ENCODE measurements at places on chromosomes 7 and 10.
A peak's percentile ranks its signal among the peaks of the same experiment; 100 is the strongest.

DNA sequence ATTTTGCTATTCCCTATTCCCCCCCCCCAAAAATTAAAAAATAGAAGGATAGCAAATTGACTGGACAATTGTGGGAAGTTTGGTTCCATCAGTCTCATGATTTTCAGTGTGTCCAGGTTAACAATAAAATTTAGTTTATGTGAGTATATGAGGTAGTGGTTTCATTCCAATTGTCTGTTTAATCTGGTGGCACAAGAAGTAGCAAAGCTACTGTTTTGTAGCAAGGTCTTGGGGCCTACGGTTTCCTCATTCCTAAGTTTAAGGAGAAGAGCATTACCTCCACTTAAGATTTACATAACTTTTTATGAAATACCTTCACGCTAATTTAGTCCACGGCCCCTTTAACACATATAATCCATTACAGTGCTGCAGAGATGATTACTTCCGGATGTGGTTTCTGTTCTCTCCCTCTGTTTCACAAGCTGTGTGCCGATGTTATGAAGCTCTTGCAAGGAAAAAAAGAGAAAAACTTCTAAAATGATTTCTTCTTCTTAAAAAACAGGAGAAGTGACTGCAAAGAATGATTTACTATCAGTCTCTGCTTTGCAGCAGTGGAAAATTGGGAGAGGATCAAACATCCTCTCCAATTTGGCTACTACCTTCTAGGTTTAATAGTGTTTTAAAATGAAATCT, 32.7 kb upstream of the NPVF start:
- DNase-seq = no peak

DNA sequence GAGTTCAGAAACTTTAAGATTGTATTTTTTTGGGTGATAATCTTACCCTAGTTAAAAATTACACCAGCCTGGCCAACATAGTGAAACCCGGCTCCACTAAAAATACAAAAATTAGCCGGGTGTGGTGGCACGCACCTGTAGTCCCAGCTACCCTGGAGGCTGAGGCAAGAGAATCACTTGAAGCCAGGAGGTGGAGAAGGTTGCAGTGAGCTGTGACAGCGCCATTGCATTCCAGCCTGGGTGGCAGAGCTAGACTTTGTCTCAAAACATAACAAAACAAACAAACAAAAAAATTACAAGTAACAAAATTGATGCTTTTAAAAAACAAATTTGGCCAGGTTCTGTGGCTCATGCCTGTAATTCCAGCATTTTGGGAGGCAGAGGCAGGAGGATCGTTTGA, 76.7 kb downstream of the ANKRD61 start:
- no peak for DNase-seq

DNA sequence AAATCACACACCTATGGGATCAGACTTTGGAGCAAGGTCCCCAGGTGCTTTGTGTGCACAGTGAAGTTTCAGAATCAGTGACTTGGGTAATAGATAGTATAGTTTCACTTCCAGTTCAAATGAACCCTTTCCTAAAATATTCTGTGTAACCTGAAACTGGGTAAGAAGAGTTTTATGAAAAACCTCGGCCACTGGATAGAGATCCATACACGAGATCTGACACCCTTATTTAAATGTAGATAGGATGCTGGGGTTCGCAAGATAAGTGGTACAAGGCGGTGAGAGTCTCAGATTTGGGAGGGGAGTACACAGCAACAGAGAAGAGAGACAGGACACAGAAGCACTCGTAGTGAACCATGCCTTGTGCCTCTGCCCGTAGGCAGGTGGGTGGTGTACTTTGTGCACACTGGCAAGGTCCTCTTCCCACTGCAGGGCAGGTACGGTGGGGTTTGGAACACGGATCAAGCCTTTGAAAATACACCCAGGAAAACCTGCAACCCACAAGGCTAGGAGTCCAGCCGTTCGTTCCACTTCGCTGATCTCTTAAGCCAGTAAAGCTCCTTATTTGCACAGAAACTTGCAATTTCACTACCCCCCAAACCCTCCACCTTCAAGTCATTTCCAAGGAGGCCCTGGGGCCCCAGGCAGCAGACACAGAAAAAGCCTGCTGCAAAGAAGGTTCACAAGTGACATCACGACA, 162.8 kb downstream of the USP6NL start:
- no peak for DNase-seq

DNA sequence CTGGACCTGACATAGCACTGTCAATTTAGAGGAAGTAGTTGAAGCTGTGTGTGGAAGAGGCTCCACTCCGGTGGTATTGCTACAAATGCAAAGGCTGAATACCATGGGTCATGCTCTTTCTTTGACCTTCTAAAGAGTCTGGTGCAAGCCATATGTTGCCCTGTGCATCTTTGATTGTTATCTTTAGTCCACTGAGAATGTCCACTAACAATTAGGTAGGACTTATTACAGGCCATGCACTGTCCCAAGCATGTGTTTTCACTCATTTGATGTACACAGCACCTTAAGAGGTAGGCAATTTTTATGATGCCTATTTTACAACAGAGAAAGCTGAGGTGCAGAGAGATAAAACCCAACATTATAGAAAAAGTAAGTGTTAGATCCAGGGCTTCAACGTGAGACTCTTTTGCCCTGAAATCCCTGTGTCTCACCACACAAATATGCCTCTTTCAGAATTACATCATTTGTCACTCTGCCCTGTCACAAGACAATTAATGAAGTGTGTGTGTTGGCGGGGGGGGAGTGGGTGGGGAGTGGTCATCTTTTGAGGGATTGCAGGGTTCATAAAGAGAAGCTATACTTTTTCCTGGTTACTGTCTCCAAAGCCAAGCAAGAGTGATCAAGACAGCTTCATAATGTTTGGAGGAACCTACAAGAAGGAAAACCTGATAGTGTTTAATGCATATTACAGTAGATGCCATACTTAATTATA, 637.6 kb upstream of the IGFBP3 start:
- no peak for DNase-seq

- no peak for DNase-seq
Observed at GRCh38 chr10:79927111-79927828, 21.6 kb downstream of the SFTPD start.

- no peak for DNase-seq
Observed at GRCh38 chr10:65891073-65891981, 1034.5 kb upstream of the LRRTM3 start.

GRCh38 chr10:59709395-59710125, at the start of gene SLC16A9:
Gene SLC16A9, minus strand, starts transcription at chr10:59709850. Its CDS starts 25,559 bp downstream, at chr10:59684291.
- peak; percentile 84 for DNase-seq

DNA sequence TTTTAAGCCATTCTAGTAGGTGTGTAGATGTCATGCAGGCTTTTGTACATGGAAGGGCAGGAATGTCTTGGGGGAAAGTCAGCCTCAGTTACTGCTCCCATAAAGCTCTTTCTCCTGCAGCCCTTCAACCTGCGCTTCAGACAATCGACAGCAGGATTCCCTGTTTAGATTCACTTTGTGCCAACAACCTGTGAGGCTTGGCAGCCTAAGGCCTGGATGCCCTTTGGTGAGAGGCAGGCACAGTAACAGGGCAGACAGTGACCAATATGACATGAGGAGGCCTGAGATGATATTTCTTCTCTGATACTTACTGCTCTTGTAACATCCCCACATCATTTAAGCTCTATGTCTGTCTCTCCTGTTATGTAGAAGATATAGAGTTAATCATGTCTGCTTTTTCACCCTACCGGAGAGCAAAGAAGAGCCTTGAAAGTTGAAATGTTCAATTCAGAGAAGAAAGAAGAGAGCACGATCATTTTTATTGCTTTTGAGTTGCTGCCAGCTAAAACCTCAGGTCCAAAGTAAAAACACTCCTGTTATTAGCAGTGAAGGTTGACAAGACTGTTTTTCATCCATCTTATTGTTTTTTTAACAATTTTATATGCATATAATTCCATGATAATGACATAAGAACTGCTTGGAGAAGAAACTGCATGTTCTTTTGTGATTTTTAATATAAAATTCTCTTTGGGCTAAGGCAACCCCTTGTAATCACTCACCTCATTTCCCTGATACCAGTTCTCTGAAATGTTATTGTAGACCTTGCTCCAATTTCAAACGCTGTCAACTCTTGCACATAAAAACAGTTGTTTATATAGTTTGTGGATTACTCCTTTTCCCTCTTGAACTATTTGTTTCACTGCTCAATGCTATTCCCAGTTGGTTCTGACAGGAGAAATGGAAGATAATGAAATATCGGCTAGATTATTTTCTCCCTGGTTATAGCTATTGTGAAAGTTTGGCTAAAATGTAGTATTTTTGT, 140.9 kb downstream of the GALNT17 start:
- DNase-seq = no peak

DNA sequence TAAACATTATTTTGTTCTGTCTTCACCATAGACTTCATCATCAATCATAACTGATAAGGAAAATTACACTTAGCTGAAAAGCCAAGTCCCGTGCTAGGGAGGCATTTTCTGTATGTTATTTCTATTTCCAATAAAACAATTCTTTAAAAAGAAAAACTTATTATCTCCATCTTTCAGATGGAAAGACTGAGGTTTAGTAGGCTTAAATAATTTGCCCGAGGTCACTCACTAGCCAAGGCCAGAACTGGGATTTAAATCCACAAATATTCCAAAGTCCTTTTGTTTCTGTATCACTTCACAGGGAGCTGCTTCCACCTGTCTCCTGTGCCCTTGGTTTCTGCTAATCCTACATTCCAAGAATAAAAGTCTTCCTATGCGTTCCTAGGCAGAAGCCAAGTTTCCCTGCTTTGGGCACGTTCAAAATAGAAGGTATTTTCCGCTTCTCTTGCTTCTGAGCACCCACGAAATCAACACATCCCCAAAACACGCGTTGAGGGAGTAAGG, 732 bp downstream of the CPVL start:
- DNase-seq = no peak

DNA sequence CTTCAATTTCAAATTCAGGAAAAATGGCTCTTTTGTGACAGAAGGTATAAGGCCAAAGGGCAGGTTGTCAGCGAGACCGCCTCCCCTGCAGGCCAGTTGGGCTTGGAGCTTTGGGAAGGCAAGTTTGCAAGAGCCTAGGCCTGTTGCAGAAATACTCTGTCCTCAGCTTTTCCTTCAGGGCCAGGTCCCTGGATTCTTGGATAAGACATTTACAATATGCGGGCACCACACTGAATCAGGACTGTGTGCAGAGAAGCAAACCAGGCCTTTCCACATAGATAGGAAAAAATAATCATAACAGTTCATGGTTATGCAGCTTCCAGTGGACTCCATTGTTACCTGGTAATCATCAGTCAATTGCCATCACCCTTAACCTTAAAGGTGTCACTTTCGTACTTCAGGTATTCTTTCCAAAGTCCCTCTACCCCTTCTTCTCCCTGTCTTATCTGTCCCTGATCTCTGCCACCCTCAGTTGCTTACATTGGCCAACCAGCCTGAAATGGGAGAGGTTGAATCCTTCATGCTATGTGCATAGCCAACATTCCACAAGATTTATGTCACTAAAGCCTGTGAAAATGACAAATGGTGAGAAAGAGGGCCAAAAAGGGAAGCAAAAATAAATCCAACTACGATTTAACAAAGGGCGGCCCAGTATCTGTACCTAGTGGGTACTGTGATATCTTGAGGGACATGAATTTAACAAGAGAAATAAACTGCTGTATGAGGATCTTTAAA, 304.5 kb upstream of the NFE2L3 start:
- no peak for DNase-seq

- DNase-seq = no peak
Observed at GRCh38 chr10:45064998-45065397, 64.3 kb downstream of the ZNF22 start.

DNA sequence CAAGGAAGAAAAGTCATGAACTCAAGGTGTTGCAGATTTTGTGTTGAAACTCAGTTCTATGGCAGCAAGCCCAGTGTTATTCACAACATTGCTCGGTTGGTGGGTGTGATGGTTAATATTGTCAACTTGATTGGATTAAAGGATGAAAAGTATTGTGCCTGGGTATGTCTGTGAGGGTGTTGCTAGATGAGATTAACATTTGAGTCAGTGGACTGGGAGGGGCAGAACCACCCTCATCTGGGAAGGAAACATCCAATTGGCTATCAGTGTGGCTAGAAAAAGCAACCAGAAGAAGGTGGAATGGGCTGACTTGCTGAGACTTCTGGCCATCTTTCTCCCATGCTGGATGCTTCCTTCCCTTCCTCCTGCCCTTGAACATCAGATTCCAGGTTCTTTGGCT, 353.2 kb downstream of the ADRA2A start:
- no peak for DNase-seq

- DNase-seq = no peak
Observed at GRCh38 chr7:147376192-147376591, 1214.4 kb upstream of the C7orf33 start.

GRCh38 chr7:118195837-118196474, 12.0 kb downstream of the LSM8 start:
- DNase-seq = no peak

DNA sequence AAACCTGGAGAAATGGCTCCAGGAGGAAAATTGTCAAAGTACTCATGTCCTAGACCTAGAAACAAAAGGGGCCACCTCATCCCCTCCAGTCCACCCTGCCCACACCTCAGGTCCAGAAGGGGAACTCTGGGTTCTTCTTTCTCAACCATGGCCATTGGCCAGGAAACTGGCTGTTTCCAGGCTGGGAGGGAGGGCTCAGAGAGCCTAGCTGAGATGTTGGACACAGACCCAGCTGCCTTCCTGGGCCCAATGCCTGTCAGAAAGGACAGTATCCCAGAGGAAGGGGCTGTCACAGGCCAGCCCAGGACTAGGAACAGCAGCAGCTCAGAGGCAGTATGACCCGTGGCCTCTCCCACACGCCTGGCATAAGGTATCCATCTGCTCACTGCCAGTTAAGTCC, 9.6 kb downstream of the GRID1 start:
- DNase-seq = peak; percentile 13

GRCh38 chr10:1368842-1369171, 312.6 kb downstream of the WDR37 start:
- peak; percentile 42 for DNase-seq

DNA sequence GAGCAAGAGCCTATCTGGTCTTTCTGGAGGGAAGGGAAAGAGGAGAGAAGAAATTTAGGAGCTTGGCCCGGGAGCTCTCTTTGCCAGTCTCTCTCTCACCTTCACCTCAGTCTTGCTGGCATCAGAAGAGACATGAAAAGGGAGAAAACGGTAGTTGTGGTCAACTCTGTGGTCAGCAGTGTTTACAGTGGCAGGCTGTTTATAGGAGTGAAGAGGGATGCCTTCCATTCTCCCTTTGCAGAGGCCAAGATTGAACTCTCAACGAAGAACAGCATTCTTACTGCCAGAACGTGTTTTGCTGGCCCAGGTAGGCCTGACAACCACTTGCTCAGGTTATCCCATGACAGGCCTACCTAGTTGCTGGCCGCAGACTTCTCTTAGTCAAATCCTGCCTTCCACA, 133.3 kb downstream of the CCDC3 start:
- DNase-seq = no peak
